Inflammatory macrophage treated with lipopolysaccharide for 4 hours (primary cell): ENCODE measurements at places on chromosomes 1 and 21.

- DNase-seq = no peak
Measured at GRCh38 chr21:42346866-42347600, 3.8 kb downstream of the TFF2 start.

DNA sequence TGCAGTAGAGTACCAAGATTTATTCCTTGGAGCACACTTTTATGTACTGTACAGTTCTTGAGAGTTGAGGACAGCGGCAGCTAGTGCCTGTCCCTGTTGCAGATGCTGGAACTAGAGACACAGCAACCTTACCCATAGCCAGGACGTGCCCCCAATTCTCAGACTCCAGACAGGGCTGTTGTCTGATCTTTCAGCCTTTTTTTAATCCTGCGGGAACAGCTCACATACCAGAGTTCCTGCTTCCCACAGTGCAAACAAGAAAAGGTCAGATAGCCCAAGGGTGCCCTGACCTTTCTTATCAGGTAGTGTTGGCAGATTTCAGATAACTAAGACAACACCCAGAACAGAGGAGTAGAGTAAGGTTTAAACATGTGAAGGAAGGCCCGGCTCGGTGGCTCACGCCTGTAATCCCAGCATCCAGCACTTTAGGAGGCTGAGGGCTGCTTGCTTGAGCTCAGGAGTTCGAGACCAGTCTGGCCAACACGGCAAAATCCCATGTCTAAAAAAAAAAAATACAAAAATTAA lies 78.5 kb downstream of the DOP1B start:
- no peak for DNase-seq

DNA sequence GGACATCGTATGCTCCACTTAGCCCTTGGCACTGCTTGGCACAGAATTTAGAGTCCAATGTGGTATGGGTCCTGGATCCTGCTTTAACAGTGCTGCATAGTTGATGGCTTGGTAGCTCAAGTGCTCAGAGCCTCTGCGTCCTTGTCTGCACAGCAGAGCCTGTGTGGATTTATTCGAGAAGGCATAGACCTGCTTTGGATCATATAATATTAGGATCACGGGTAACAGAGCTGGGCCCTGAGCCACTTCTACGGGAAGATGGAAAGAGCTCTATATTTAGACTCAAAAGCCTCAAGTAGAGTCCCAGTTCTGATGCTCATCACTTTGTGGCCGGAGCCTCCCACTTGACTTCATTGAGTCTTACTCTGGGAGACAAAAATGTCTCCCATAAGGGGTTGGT lies 164.4 kb upstream of the EDN2 start:
- DNase-seq = no peak

DNA sequence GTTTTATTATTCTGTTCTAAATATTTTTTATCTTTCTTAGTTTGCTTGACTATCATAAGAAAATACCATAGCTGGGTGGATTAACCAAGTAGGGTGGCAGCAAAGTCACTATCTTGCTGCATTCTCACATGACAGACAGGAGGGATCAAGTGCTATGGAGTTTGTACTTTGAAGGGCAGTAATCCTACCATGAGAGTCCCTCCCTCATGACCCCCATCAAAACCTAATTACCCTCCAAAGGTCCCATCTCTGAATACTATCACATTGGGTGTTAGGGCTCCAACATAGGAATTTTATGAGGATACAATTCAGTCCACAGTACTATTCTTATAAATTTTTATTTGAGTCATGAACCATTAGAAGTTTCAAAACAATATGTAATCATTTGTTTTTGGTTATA lies 388.5 kb upstream of the B3GALT2 start:
- DNase-seq = no peak

- no peak for DNase-seq
Measured at GRCh38 chr1:53704304-53704703, 34.7 kb downstream of the GLIS1 start.

DNA sequence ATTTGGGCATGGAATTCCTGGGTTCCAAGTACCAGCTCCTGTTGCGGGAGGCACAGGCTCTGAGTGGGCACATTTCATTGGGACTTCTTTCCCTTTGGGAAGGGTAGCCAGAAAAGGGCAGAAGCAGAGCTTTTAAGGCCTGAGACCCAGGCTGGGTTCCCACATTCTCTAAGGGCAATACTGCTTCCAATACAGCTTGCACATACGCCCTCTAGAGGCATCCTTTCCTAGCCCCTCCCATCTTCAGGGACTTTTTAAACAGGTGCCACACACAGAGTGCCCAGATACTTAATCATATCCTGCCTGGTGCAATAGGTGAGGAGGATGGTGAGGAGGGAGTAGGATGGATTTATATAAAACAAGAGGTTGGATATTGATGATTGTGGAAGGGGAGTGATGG lies 5.7 kb downstream of the GPR88 start:
- peak; percentile 51 for DNase-seq

GRCh38 chr21:43361493-43362296 lies 65.2 kb downstream of the SIK1 start:
- DNase-seq = no peak

GRCh38 chr1:182433580-182433979 lies 16.4 kb upstream of the RGSL1 start:
- DNase-seq = no peak

- peak; percentile 49 for DNase-seq
Measured at GRCh38 chr1:37945743-37946702, 830 bp downstream of the INPP5B start.

GRCh38 chr1:240499012-240499411 lies 112.9 kb downstream of the GREM2 start:
- DNase-seq = no peak

GRCh38 chr1:28241638-28242241 lies 5.8 kb downstream of the ATP5IF1 start:
- no peak for DNase-seq

DNA sequence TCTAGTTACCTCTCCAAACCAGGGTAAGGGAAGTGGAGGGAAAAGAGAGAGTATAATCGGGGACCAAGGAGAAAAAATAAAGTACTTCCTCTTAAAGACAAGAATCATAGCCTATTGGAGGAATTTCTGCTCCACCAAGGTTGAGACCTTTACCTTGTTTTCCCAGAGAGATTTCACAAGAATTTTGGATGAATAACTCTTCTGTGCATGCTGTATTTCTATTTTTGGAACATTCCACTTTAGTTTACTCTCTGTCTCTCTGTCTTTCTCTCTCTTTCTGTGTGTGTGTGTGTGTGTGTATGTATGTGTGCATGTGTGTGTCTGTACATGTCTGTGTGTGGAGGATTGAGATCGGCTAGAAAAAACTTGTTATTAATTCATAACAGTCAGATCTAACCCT lies 318.4 kb upstream of the RGS18 start:
- no peak for DNase-seq
